Stimulated activated CD8-positive, alpha-beta memory T cell treated with anti-CD3 and anti-CD28 coated beads, Interleukin-7, amount 100 ng/mL, for 4 hours (primary cell): ENCODE measurements at places on chromosomes 16 and 17.

- DNase-seq: no peak
Measured at GRCh38 chr17:50839591-50840310, 4.4 kb downstream of the WFIKKN2 start.

GRCh38 chr16:873243-873661 lies 72.7 kb upstream of the GNG13 start:
- no peak for DNase-seq

DNA sequence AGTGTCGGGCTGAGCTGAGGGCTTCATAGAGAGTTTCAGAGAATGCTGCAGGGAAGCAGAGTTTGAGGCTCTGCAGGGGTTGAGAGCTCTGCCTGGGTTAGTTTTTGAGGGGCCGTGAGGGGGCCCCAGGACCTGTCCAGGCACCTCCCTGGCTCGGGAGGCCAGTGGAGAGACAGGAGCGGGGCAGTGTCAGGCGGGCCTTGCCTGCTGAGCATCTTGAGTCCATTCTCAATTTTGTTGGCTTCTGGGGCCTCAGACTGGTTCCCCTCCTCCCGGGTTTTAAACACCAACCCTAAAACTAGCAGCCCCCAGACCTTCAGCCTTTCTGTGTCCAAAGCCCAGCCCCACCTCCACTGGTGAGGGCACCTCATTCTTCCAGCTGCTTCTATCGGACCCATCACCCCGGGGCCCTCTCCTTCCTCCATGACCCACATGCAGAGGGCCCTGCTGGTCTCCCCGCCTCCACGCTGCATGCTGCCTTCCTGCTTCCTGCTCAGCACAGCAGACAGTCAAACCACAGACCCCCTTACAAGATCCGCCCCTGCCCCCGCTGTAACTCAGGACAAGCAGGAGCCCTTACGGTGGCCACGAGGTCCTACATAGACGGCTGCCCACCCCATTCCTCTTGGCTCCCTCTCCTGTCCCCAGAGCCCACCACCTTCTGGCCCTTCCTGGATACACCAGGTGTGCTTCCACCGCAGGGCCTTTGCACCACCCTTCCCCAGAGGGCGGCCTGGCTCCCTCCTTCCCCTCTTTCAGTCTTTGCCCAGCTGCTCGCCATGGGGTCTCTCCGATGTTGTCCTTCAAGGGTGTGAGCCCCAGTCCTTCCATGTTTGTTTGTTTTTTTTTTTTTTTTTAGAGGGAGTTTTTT lies 3.8 kb downstream of the RNF213 start:
- DNase-seq: no peak

GRCh38 chr17:69246726-69247375 lies 18.2 kb upstream of the ABCA10 start:
- no peak for DNase-seq

- no peak for DNase-seq
Measured at GRCh38 chr17:64443086-64443760, 5.7 kb upstream of the MILR1 start.

- no peak for DNase-seq
Measured at GRCh38 chr17:44188576-44189403, 2.0 kb downstream of the TMUB2 start.

DNA sequence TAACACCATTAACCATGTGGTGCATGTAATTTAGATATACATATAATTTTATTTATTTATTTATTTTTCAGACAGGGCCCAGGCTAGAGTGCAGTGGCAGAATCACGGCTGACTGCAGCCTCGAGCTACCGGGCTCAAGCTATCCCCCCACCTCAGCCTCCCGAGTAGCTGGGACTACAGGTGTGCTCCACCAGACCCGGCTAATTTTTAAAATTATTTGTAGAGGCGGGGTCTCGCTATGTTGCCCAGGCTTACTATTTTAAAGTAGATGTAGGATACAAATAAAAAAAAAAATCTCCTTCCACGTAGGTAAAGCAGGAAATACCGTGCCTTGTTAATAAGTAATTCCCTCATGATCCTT lies 446 bp upstream of the COQ7 start:
- DNase-seq: no peak

DNA sequence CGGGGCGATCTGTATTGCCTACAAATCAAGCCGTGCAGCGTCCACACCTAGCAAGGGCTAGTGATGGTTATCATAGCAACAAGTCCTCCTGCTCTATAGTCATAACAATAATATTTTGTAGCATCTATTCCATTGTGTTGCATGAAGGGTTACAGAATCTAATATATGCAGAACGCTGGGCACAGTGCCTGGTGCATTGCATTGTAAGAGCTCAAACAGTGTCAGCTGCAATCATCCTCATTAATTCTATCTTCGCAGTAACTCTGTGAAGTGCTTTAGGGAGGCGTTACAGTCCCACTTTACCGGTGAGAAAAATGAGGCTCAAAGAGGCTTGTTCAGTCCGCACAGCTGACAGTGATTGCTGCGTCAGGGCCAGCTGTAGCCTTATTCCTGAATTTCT lies 149.4 kb downstream of the RBFOX1 start:
- DNase-seq: no peak

DNA sequence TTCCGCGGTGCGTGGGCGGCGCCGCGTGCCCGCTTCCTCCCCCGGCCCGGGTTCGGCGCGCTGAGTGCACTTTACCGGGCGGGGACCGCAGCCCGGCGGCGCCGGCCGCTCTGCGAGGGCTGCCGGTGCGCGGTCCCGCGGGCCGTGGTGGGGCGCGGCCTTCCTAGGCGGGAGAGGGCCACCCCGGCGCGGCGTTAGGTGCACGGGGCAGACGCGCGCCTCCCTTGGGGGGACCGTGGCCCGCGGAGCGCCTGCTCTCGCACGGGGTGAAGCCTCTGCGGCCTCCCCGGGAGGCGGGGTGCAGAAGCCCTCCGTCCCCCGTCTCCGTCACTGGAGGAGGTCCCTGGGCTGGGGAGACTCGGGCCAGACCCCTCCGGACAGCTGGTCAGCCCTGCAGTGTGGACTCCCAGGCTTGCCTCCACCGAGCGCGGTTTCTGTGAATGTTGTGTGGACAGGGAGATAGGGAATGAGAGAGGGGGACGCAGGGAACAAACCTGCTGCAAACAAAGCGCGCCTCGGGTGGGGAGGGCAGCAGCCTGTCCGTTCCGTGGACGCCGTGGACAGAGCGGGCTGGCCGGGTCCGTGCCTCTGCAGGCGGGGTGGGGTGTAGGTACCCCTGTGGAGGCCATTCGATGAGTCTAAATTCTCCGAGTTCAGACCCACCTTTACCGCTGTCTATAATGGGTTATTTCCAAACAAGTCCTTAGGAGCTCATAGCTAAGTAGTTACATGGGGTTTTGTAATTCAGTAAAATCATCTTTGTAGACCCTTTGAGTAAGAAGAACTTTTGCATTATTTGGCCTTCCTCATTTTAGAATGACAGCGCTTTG lies 721 bp downstream of the TBCD start:
- no peak for DNase-seq
